Activated CD4-positive, alpha-beta T cell treated with anti-CD3 and anti-CD28 coated beads, Interleukin-2, Interleukin-6, amounts not matched to agents 100 ng/mL and 50 ng/mL, durations not matched to agents 16 hours and 8 hours (primary cell): ENCODE measurements at places on chromosomes 2 and 18.
A peak's percentile ranks its signal among the peaks of the same experiment; 100 is the strongest.

DNA sequence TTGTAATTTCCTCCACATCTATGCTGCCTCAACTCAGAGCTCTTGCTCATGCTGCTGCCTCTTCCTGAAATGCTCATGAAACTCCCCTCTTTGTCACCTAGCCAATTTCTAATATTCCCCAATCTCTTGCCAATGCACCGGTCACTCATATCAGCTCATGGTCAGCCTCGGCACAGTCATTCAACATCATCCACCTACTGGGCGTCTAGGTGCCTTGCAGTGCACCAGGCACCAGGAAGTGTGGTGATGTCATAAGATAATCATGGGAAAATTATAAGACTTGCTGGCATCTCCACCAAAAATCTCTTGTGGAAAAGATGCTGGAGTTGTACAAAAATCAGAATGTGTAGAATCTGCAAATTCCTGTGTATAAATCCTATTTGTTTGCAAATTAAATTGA lies 52.6 kb upstream of the RAB27B start:
- no peak for DNase-seq

DNA sequence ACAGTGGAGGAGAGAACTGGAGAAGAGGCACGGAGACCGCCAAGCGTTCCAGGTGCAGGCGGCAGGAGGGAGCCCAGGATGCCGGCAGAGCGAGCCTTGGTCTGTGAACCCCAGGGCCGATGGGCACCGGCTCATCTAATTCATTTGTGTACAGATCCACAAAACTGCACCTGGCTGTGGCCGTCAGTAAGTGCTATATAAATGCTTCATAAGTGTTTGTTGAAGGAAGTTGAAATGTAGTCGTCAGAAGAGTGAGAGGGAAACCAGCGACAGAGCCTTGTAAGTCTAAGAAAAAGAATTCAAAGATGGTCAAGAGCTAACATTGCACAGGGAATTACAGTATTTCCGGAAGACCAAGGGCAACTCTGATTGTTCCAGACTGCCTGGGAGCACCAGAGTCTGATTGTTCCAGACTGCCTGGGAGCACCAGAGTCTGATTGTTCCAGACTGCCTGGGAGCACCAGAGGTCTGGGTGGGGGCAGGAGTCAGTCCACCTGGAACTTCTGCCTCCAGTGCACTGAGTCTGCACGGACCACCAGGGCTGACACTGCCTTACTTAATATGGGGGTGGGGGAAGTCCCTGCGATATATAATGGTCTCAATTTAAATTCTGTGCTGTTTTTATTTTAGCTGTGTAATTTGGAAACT lies 112.3 kb downstream of the BCL2 start:
- no peak for DNase-seq

GRCh38 chr2:201137505-201138400 lies 21.8 kb downstream of the CFLAR start:
- no peak for DNase-seq

GRCh38 chr2:71500426-71501079 lies 47.2 kb downstream of the DYSF start:
- no peak for DNase-seq

GRCh38 chr2:58186501-58186900 lies 54.6 kb downstream of the FANCL start:
- DNase-seq: no peak

DNA sequence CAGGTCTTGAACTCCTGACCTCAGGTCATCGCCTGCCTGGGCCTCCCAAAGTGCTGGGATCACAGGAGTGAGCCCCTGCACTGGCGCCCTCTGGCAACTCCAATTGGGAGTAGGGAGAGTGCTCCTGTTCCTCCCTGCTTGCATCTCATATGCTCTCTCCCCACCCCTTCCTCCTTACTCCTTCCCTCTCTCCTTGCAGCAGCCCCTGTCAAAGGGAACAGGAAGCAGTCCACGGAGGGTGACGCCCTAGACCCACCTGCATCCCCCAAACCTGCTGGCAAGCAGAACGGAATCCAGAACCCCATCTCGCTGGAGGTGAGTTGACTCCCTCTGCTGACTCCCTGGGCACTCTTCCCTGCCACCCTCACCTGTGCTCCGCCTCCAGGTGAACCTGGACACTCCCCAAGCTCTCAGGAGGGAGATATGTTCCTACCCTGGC lies 10.7 kb downstream of the ARID5A start:
- no peak for DNase-seq

DNA sequence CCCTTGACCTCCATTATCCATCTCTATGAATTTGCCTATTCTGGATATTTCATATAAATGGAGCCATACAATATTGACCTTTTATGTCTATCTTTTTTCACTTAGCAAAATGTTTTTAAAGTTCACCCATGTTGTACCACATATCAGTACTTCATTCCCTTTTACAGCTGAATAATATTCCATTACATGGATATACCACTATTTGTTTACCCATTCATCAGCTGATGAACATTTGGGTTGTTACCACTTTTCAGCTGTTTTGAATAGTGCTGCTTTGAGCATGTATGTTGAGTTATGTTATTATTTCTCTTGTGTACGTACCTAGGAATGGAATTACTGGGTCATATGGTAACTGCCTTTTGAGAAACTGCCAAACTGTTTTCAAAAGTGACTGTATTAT lies 93.7 kb upstream of the DNMT3A start:
- DNase-seq: no peak

DNA sequence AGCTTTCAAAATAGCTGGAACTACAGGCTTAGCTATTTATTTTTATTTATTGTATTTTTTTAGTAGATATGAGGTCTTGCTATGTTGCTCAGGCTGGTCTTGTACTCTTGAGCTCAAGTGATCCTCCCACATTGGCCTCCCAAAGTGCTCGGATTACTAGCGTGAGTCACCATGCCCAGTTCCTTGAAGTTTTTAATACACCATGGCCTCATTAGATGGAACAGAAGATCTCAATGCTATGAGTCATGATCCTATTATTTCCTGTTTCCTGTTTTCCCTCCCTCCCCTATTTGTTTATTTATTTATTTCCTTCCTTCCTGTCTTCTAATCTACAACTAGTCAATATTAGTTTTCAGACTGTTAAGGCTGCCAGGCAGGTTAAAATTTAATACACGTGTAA lies 309.0 kb downstream of the CMPK2 start:
- no peak for DNase-seq

DNA sequence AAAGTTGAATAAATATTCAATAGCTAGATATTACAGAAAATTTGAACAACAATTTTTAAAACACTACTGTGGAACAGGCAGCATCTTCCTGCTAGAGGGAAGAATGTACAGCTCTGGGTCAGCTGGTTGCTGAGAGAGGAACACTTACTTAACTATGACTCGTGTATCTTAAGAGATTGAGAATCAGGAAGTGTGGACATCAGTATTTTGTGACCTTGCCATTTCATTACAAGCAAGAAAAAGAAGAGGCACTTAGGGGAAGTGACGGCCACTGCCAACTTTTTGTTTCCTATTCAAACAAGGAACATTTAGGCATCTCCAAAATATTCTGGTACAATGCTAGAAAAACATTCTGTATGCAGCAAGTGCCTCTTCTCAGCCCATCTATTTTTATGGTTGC lies 45.9 kb downstream of the ITPRID2 start:
- no peak for DNase-seq

DNA sequence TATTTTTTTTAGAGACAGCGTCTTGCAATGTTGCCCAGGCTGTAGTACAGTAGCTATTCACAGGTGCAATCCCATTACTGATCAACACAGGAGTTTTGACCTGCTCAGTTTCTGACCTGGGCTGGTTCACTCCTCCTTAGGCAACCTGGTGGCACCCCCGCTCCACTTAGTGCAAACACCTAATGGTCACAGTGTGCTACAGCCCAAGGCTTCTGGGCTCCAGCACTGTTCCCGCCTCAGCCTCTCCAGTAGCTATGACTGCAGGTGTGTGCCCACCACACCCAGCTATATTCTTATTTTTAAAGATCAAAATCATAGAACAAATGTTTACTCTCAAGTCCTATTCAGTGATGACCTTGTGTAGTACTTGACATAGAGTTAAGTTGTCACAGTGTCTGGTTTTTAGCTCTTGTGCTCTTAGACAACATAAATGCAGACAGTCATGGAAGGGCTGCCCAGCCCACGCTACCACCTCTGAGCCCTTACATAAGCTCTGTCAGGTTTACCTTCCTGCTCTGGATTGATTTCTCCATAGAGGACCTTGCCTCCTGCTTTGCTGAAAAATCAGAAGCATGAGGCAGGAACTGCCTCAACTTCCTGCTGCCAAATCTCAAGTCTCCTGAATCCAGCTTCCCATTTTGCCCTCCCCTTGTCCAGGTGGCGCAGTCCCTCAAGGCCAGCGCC lies 82.2 kb upstream of the SLC1A4 start:
- no peak for DNase-seq

DNA sequence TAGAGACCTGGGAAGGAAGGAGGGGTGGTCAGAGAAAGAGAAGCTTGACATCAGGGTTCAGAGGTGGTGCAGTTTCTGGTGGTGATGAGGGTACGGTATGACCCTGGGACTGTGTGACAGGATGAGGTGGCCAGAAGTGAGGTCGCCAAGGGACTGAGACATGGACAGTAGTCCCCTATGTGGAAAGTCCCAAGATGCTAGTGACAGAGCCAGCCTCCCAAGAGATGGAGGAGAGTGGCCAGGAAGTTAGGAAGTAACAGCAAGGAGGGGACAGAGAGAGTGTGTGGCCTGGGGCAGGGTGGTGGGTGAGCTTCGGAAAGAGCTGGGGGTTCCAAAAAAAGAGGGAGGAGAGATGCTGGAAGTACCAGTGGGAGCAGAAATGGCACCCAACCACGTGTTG lies 66.0 kb downstream of the SMAD7 start:
- DNase-seq: no peak

DNA sequence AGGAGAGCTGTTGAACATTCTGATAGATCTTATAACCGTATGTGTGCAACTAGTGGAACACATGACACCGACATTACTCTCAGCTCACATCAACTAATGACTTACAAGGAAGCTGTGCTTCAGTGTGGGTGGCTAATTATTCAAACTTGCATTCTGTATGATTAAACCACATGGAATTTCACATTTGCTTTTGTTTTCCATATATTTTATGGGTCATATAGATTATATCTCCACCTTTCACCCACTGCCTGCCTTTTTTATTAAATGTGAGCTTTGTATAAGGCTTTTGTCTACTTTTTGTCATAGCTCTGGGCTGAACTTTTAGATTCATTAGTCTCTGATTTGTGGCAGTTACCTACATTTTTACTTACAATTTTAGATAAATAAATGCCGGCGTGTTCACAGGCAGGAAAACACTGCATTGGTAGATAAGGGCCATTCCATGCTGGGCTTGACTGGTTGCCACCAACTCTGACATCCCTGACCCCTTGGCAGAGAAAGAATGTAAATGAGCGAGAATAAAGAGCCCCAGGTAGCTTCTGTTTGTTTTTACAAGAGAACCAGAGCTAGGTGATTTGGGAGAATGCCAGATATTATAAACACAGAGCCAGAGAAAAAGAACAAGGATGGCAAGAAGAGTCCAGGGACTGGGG lies 35.7 kb downstream of the LYPD6 start:
- no peak for DNase-seq

DNA sequence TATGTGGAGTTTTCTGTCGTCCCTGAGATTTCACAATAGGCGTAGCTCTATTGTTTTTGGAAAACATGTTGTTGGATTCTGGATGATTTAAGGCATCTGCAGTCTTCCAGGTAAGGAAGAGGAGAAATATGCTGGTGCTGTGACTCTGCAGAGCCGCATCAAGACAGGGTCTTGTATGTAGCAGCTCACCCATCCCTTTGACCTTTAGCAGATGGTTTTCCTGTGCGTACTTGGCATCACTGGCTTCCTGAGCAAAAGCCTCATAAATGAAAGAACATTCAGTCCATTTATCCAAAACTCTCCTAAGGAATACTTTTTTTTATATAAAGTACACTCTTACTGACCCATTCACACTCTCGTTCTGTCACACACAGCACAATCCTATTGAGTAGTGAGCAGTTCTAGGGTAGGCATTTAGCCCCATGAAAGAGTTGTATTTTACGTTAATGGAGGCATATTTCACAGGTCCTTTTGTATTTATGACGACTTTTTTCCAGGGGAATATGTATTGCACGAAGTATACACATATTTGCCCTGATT lies 443.9 kb downstream of the STK39 start:
- DNase-seq: no peak

- DNase-seq: no peak
Observed at GRCh38 chr2:127705391-127706065, 4.2 kb downstream of the SFT2D3 start.

DNA sequence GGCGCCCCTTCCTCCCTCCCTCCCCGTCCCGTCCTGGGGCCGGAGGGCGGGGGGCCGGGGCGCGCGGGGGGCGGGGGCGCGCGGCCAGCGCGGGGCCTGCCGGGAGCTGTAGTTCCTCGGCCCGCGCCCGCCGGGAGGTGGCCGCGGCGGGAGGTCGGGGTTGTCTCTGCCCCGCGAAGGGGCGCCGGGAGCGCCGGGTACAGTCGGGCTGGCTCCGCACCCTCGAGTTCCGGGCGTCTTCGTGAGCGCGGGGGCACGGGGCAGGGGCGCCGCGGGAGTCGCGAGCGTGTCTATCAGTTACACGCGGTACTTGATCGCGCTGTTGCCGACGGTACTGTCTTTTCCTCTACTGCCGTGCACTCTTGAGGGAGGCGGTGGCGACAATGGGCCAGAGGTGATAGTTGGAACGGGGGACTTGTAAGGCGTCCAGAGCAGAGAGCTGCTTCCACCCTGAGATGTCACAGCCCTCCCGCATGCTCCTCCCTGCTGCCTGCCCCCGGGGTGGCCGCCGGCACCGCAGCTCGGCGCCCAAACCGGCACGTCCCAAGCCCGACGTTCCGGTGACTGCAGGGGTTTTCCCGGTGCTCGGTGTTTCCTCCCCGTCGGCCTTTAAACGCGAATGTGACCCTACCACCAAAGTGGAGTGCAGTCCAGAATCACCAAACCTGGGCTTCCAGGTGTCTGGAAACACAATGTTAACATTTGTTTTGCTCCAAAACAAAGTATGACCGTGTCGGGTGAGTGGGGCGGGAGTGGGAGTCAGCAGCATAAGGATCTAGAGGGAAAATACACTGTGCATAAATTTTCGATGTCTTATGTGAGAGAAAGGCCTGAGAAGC lies at the start of gene PRKD3:
PRKD3 (minus strand) TSS at position 48 of the 839 bp plus-strand sequence. CDS start 8,309 bp downstream, outside the sequence.
- DNase-seq: peak; percentile 34

DNA sequence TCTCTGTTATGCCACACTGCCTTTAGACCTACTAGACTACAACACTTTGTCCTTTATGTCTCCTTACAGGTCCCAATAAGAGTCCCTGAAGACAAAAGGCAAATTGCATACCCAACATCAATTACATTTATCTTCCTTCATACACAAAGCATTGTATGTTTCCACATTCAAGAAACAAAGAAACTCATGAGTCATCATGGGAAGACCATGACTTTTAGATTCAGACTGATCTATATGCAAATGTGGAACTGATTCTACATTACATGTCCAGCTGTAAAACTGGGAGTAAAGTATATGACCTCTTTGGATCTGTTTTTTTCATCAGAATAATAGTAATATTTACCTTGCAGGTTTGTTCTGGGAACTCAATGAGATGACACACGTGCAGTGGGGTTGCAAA lies 25.2 kb upstream of the HNMT start:
- no peak for DNase-seq

GRCh38 chr2:190879474-190880377 lies 895 bp upstream of the GLS start:
- no peak for DNase-seq
